ENCODE measurements at places on chromosomes 2 and 18.

DNA sequence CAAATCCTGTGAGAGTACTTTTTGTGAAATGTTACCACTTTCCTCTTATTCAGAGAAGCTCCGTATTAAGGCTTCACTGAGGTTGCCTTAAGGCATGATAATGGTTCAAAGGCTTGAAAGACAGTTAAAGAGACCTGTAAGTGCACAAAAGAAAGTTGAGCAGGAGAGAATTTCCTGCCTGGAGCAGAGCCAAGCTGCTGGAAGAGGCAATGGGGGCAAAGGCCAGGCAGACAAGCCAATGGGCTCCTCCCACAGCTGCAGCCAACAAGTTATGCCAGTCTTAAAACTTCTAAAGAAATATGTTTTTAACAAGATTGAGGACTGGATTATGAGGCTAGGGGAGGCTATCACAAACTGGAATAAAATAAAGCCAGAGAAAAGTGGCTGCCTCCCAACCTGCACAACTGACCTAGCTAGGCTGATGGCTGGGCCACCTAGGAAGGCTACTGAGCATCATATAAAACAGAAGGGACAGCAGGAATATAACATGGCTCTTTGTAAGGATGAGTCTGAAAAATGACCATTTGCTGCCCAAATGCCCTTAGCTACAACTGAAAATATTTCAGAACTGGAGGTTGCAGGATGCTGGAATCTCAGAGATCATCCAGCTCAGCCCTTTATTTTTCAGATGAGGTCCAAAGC, 2.1 kb downstream of the IL1B start:
- DNase-seq: no peak

DNA sequence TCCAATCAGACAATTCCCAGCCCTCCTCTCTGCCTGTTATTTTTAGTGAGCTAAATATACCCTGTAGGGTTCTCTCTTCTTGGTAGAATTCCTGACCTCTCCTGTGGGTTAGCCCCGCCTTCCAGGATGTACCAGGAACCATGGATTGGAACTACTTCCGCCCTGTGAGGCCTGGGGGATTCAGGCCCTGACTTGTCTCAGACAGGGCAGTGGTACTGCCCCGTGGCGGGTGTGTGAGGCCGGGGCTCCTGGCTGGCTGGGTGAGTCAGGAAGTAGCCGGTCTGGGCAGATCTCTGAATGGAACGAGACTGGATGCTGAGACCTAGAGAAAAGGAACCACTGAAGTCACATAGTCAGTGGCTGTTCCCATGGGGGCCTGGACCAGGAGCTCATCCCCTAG, 50.5 kb downstream of the DYSF start:
- no peak for DNase-seq

GRCh38 chr2:212665948-212666347, 127.3 kb upstream of the ERBB4 start:
- no peak for DNase-seq

GRCh38 chr2:67752969-67753368, 309.8 kb downstream of the C1D start:
- no peak for DNase-seq

DNA sequence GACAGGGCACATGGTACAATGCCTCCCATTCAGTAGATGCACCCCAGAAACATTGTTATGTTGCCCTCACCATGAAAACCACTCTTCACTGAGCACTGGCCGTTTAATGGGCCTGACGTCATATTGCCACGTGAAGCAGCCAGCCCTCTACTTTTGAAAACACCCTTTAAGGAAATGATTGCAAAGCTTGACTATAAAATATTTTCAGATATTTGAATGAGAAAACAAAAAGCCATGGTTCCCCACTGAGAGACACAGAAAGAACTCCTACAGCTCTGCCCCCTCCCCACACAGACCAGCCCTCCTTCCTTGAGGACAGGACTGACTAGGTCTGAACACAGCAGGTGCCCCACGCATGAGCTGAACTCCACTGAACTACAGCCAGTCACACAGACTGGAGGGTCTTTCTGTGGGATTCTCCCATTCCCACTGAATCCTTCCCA, 349.1 kb downstream of the ANAPC1 start:
- no peak for DNase-seq
